ENCODE measurements at places on chromosomes 5 and 9. TPM values are rescaled to one million over a fixed set of nuclear protein-coding genes. Genes with fewer than 3 reads are reported as not detected.

Gene HCN1
- total RNA-seq, result not detected

Gene OSMR
- total RNA-seq, result 59.6 TPM

Gene IL5
- total RNA-seq, result not detected

Gene BSPRY
- 0.07 TPM for total RNA-seq

Gene EIF4E1B
- total RNA-seq, result not detected

Gene IL9
- total RNA-seq, result not detected

Gene CRB2
- total RNA-seq, result 0.13 TPM

Gene EIF4EBP3
- 1.4 TPM for total RNA-seq

Gene PCDHA6
- 0.07 TPM for total RNA-seq

Gene PCDHB10
- total RNA-seq, result 0.06 TPM

Gene ARL14EPL
- 0.11 TPM for total RNA-seq

Gene PCDHA1
- 0.14 TPM for total RNA-seq
